Smooth muscle cell of the coronary artery (primary cell): ENCODE measurements at places on chromosomes 1 and 21. TPM values are rescaled to one million over a fixed set of nuclear protein-coding genes. Genes with fewer than 3 reads are reported as not detected.

CCDC185 gene
- not detected in 2 replicates for total RNA-seq

ZSWIM5 gene
- 0.23 and 0.68 TPM in 2 replicates for total RNA-seq

LEMD1 gene
- total RNA-seq, result not detected in 2 replicates

ITLN1 gene
- 0.30 and 0.35 TPM in 2 replicates for total RNA-seq

FOXO6 gene
- not detected in 2 replicates for total RNA-seq

FAM151A gene
- total RNA-seq, result not detected in 2 replicates

SPRR2F gene
- total RNA-seq, result not detected in 2 replicates

RGS16 gene
- total RNA-seq, result 0.30 and 3.3 TPM in 2 replicates

RIIAD1 gene
- total RNA-seq, result not detected in 2 replicates

PGBD5 gene
- under 0.01 and 0.59 TPM in 2 replicates for total RNA-seq

IL19 gene
- total RNA-seq, result not detected in 2 replicates

ZMYM1 gene
- total RNA-seq, result 13.0 TPM in 2 replicates

TBCE gene
- total RNA-seq, result 15.7 and 20.9 TPM in 2 replicates
